ENCODE measurements at places on chromosomes 6 and 20.

DNA sequence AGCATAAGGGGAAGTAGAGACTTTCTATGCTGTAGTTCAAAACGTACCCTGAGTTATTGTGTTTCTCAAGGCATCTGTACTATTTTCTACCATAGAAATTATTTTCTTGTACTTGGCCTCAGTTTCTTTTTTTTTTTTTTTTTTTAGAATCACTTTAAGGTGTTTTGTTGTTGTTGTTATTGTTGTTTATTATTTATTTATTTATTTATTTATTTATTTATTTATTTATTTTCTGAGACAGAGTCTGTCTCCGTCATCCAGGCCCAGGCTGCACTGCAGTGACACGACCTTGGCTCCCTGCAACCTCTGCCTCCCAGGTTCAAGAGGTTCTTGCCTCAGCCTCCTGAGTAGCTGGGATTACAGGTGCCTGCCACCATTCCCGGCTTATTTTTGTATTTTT lies 179.1 kb downstream of the GRIK2 start:
- no peak for DNase-seq

GRCh38 chr6:162178266-162178665 lies 549.3 kb downstream of the PRKN start:
- DNase-seq: no peak

DNA sequence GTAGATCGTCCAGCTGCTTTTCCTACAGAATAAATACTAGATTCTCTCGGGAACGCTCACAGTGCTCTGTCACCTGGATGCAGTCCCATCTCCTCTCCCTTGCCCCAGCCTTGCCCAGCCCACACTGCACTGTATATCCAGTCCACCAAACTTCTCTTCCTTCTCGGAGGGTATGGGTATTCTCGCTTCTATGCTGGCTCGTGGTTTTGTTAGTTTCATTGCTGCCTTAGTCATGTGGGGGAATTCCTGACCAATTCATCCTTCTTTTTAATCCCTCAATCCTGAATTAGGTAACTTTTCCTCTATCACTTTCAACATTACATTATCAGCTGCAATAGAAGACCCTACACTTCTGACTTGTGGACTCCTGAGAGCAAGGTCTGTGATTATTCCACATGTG lies 252.4 kb downstream of the GMDS start:
- DNase-seq: no peak

- no peak for DNase-seq
Observed at GRCh38 chr20:49973981-49974380, 8.8 kb upstream of the SNAI1 start.

DNA sequence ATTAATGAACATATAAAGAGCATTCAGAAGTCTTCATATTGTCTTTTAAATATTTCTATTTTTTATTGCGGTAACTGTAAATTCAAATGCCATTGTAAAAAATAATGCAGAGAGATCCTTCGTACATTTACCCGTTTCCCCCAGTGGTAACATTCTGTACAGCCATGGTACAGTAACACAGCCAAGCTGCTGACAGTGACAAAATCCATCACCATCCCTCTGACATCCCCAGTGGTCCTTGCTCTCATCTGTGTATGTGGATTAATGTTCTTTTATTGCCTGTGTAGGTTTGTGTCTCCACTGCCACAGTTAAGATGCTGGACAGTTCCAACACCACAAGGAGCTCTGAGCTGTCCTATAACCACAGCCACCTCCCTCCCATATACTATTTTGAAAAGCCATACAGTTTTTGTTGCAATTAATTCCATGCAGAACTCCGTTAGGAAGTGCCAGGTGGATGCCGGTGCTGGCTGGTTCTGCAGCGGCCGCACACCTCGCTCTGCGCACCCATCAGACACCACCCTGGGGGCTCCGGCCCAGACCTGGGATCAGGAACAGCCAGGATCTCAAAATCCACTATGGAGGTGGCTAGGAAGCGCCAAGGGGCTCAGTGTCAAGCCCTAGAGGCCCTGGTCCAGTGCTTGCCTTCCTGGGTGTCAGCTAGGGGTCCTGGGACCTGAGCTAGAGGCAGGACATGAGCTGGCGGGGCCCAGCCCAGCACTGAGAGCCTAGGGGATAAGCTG lies 93.1 kb upstream of the PMEPA1 start:
- no peak for DNase-seq

DNA sequence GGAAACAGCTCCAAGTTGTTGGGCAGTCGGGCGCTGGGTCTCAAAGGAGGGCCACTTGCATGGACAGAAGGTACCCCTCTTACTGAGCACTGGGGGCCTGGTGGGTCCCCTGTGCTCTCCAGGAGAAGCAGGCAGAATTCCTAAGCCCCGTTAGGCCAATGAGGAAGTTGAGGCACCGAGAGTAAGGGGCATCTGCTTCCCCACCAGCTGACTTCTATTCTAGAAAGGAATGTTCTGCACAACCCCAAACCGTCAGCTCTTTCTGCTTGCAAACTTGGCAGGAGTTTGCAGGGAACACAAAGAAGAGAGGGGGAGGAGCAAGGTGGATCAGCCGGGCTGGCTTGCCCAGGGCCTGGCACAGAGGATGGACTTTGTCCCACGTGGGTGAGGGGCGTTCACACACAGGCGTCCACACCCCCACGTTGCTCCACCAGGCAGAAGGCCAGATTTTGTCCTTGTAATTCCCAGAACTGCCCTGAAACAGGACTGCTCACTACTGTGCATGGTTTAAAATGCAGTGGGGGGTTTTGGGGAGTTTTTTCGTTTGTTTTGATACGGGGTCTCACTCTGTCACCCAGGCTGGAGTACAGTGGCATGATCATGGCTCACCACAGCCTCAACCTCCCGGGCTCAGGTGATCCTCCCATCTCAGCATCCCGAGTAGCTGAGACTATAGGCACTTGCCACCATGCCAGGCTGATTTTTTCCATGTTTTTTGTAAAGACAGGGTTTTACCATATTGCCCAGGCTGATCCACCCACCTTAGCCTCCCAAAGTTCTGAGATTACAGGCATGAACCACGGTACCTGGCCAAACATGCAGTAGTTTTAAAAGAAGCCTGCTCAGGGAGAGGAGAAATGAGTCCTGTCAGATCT lies 93.3 kb downstream of the SNX5 start:
- no peak for DNase-seq

GRCh38 chr20:19767070-19767469 lies 9.0 kb downstream of the RIN2 start:
- no peak for DNase-seq

- no peak for DNase-seq
Observed at GRCh38 chr6:1933292-1933691, 312.1 kb downstream of the GMDS start.

GRCh38 chr6:162940426-162940825 lies 212.7 kb downstream of the PACRG start:
- no peak for DNase-seq

- DNase-seq: no peak
Observed at GRCh38 chr20:18416486-18416885, 50.3 kb downstream of the DZANK1 start.

DNA sequence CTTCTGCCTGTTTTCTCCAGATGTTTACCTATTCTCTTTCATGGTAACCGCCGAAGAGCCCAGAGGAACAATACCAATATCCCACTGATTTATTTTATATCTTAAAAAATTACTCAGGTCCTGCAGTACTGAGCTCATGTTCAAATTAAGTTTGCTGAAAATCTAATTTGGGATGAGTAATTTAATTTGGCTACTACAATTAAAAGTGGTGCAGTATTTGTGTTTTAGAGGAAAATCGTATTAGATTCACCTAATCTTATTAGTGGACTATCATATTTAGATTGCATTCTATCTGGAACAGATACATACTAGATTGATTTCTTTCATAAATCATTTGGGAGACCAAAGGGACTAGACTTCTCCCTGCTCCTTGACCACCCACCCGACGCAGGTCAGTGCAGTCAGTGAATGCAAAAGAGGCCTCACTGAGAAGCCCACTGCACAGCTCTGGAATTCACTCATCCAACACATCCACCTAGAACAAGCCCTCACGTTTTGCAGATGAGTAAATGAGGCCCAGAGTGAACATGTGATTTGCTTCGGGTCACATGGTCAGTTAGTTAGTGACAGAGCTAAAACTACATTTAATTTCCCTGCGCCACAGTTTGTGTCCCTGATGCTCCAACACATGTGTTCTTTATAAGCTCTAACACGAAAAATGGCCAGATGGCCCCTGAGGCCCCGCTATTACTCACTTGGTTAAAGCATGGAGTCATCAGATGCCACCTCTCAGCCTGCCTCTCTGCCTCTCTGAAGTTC lies 101.8 kb downstream of the TRERF1 start:
- no peak for DNase-seq

- no peak for DNase-seq
Observed at GRCh38 chr6:46720401-46720800, 14.8 kb downstream of the PLA2G7 start.

- DNase-seq: no peak
Observed at GRCh38 chr20:58649288-58650180, 1.5 kb upstream of the STX16 start.

GRCh38 chr6:91886183-91886795 lies 1299.4 kb upstream of the MAP3K7 start:
- no peak for DNase-seq

DNA sequence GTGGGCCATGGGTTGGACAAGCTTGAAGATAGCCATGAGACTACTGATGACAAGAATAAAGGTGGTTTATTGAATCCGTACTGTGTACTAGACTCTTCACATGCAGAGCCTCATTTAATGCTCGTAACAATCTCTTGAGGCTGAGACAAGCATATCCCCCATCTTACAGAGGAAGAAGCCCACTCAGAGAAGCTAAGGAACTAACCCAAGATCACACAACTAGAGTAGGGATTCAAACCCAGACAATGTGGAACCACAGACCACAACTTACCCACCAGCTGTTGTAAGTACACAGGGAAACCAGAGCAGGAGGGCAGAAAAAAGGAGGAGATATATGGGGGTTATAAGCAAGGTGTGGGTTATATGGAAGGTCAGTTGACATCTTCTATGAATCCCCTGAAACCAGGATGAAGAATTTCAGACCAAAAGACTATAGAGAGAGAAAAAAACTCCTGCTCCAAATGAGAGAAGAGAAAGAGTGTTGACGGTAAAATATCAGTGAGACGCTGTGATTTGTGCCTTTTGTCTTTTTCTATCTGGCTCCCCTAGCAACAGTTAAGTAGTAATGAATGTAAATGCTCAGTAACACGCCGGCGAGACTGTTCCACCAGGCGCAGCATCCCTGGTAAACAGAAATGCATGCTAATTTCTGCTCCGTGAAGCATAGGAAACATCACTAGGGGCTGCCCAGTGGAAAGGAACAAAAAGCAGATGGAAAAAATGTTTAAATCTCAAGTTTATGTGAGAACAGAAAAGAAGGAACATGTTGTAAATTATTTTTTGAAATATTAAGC lies 80.1 kb upstream of the SLC22A16 start:
- DNase-seq: no peak

GRCh38 chr6:95576998-95577303 lies 384 bp upstream of the MANEA start:
- DNase-seq: no peak

- DNase-seq: no peak
Observed at GRCh38 chr20:31606804-31607639, 1.9 kb downstream of the ID1 start.

- no peak for DNase-seq
Observed at GRCh38 chr6:69894578-69895347, 28.4 kb downstream of the COL19A1 start.

DNA sequence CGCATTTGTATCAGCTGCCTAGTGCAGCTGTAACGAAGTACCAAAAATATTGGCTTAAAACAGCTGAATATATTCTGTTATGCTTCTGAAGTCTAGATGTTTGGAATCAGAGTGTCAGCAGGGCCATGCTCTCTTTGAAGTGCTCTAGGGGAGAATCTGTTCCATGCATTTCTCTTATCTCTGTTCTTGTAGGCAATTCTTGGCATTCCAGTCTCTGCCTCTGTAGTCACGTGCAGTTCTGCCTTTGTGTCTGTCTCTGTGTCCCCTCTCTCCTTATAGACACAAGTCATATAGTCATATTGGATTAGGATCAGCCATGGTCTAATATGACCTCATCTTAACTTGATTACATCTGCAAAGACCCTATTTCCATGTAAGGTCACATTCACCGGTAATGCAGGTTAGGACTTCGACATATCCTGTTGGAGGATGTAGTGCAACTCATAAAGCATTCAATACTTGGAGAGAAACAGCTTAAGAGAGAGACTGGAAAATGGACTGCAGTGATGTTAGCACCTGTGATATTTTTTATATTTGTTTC lies 18.6 kb downstream of the FAM83B start:
- no peak for DNase-seq

DNA sequence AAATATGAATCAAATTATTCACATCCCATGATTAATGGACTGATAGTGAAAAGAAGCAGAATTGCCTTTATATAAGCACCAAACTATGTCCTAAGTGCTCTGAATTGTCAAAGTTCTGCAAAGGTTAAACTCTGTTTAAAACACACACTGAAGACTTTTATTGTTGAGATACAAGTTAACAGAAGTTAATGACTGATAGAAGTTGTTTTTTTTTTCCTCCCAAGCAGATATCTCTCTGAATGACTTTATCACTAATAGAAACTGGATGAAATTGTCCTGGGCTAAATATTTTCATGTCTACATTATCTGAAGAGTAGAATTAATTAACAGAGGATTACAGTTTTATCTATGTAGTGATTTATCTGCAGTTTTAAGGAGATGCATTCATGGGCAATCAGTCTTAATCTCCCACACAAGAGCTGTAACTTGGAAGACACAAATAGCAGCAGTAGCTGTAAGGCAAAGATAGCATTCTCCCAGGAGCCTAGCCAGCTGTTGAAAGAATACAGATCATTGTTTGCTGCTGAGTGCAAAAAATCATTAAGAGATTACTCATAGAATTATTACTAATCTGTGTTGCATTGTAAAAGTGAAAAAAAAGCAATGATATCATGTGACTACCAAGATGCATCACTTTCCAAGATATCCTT lies 49.9 kb downstream of the BMP5 start:
- no peak for DNase-seq

DNA sequence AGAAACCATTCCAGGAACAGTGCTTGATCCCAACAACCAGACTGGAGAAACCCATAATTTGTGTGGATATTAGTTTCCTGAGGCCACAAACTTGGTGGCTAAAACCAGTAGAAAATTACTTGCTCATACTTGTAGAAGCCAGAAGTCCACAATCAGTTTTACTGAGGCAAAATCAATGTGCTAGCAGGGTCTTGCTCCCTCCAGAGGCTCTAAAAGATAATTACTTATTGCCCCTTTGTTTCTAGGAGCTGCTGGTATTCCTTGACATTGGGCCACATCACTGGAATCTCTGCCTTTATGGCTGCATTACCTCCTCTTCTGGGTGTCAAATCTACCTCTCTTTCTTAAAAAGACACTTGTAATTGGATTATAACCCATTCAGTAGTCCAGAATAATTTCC lies 142.2 kb upstream of the SAMD5 start:
- DNase-seq: no peak

GRCh38 chr20:52972965-52973819 lies 1.0 kb downstream of the TSHZ2 start:
- DNase-seq: no peak

DNA sequence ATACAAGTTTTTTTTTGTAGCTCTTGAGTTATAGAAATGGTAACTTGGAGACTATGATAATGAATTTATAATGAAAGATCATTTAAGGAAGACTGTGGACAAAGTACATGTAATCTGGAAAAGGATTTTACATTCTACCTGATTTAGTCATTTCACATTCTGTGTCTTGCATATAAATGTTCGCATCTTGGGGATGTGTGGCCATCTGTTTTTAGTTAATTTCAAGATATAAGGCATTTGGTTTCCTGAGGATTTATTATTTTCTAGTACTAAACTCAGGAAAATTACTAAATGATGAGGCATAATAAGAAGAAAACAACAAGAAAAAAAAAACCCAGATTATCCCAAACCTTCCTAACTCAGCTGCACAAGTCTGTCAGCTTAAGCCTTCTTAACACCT lies 112.7 kb upstream of the PRL start:
- DNase-seq: no peak
